Stimulated activated CD4-positive, alpha-beta T cell treated with anti-CD3 and anti-CD28 coated beads, Interleukin-15, amount 100 ng/mL, for 1 hour (primary cell): ENCODE measurements at places on chromosomes 11 and 22.

GRCh38 chr11:132549561-132549960, 982.7 kb downstream of the OPCML start:
- DNase-seq, result no peak

DNA sequence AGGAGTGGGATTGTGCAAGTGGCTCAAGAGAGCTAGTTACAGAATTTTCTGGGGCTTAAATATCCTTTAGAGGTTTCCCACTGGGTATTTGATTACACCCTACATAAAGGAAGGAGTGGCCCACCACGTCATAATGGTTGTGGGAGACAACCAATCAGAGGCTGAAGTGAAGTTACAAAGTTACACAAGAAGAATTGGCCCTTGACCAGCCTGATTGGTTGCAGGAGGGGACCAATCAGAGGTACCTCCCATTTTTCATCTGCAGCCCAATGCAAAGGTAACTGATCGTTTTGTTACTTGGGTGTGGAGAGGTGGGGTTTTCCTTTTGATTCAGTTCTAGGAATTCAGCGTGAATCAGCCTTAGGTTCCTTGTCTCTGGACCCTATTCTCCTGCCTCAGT, 430.5 kb upstream of the FAT3 start:
- DNase-seq, result no peak

DNA sequence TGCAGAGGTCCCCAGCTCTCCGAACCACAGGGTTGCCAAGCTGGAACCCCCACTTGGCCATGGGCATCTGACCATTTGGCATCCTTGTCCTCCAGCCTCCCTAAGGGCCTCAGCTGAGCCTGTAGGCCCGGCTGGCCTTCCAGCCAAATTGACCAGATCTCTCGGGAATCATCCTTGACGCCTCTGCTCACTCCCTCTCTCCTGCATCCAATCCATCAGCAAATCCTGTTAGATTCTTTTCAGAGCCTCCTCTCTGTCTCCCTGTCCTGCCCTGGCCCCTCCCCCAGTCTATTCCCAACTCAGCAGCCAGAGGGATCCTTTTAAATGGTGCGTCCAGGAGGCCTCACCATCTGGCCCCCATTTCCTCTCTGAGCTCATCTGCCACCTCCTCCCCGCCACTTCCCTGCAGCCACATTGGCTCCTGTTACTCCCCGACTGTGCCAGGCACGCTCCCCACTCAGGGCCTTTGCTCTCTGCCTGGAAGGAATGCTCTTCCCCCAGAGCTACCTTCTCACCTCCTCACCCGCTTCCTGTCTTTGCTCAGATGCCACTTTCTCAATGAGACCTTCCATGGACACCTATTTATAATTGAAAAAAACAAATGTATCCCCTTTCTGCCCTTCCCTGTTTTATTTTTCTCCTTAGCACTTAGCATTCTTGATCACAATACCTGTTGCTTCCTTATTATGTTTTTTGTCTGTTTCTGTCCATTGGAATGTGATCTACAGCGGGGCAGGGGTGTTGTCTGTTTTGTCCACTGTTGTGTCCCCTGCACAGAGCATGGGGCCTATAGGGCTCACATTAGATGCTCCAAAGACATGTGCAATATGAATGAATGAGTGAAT, 78.1 kb downstream of the NFAM1 start:
- DNase-seq, result no peak

DNA sequence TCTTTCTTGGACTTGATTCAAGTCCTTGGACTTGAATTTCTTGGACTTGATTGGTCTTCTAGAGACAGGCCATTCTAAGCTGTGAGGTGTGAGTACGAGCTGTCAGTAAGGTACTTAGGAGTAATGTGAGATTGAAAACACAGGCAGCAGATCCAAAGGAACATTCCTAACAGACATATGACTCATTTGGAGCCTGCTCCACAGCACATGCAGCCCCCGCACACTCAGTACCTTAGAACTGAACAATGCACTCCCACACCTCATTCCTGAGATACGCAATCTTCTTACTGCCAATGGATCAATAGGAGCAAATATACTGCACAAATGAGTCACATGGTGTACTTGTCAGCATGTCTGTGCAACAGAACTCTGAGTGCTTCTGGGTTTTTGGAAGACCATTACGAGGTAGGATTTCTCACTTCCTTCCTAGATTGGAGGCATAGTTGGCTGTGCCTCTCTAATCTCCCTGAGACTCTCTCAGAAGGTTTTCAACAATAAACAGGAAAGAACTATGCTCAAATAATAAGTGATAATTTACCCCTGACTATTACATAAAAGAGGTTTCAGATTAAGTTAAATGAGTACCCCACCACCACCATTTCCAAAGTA, 243.1 kb downstream of the KCNA4 start:
- DNase-seq, result no peak

DNA sequence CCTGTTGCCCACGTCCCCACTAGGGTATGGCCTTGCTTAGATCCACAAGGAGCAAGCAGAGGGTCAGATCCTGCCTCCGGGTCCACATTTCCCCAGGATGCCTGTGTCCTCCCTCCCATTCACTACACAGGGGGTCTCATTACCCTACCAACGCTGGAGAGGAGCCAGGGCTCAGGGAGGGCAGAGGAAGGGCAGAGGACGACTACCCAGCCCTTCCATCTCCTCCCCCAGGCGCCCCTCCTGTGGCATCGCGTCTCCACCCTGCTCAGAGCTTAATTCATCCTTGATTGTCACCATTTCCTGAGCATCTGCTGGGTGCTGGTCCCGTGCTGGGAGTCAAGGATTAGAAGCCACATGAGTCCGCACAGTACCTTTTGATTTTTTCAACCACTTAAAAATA, 5.0 kb downstream of the NFAM1 start:
- DNase-seq, result no peak

GRCh38 chr11:68551223-68551622, 90.7 kb downstream of the PPP6R3 start:
- no peak for DNase-seq

DNA sequence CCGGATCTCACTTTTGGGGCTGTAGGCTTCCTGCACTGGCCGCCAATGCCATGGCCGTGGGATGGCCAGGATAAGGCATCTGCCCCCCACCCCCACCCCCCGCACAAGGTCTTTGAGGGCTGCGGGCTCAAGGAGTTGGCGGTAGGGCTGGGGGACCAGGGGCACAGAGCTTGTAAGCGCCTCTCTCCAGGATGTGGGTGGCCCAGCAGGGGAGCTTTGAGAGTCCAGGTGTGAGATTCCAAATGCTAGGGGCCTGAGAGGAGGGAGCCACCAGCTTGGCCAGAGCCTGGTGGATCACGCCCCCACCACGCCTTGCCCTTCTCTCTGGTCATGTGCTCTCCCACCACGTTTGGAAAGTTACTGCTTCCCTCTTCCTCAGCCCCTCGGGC, 5.0 kb downstream of the CD81 start:
- DNase-seq, result no peak

GRCh38 chr11:44452827-44453572, 112.5 kb upstream of the CD82 start:
- DNase-seq, result no peak

GRCh38 chr11:123470842-123471241, 40.8 kb downstream of the GRAMD1B start:
- DNase-seq, result no peak

GRCh38 chr11:6925636-6926207, 504 bp upstream of the ZNF215 start:
- no peak for DNase-seq

DNA sequence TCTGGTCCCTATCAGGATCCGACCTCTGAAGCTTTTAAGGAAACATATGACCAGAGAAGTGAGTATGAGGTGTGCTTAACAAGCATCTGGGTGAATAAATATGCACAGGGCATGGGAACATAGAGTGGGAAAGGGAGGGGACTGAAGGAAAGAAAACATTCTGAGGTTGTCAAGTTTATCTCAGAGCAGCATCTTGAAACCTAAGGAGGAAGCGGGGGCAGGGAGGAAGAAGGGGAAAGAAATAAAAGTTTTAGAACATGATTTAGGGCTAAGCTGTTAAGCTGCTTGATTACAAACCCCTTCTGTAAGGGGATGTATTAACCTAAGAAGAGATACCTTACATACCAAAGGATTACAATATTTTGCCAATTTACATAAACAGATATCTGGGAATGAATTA, 24.0 kb upstream of the SC5D start:
- DNase-seq, result no peak

GRCh38 chr11:132456751-132457328, 1075.5 kb downstream of the OPCML start:
- DNase-seq, result no peak

DNA sequence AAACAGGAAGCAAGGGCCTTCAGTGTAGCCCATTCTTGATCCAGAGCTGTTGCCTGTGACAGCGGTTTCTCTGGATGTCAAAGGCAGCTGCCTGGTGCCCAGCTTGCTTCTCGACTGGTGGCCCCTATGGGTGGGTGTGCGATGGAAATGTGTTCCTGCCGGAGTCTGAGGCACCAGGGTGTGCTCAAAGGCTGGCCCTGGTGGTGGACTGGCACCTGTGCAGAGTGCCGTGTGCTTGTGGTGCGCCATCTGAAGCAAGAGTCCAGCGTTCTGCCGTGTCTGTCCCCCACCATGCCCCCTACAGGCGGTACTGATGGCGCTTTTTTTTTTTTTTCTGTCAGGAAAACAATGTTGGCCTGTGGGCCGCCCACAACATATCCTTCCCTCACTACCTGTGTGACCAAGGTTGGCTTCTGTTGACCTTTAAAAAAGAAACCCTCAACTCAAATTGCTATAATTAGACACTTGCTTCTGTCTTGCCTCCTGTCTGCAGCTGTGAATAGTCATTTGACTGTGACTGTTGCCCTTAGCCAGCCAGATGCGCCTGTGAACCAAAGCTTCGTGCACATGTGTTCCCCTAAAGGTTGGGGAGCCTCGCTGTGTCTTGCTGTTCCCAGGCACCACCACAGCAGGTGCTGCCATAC, 4.7 kb upstream of the RANBP1 start:
- no peak for DNase-seq

- no peak for DNase-seq
Measured at GRCh38 chr11:88212300-88212699, 37.1 kb upstream of the RAB38 start.

DNA sequence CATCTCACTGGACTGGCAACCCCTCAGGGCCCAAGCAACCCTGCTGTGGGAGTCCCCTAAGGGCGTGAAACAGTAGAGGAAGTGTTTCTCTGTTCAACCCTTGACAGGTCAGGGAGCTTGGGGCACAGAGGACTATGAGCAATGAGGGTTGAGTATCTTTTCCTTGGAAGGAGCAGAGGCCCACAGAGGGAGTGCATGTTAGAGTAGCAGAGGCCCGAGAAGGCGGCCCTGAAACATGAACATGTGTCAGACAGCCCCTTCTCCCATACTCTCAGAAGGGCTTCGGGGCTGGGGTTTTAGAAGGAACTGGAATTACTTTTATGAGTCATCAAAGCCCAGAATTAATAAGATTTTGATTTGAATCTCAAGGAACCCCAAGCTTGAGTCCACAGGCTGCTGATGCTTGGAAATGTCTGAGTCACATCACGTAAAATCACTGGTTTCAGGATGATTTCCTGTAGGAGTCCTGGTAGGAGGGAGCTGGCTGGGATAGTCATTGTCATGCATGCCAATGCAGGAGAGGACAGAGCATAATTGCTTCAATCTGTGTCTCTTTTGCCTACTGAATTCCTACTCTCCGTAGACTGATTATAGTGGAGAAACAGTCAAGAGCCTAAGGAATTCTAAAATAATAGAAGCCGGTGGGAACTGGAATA, 22.6 kb downstream of the C11orf71 start:
- DNase-seq, result no peak

- no peak for DNase-seq
Measured at GRCh38 chr11:112965656-112966055, 4.4 kb downstream of the NCAM1 start.

- no peak for DNase-seq
Measured at GRCh38 chr11:78060533-78060932, 3.1 kb upstream of the THRSP start.

DNA sequence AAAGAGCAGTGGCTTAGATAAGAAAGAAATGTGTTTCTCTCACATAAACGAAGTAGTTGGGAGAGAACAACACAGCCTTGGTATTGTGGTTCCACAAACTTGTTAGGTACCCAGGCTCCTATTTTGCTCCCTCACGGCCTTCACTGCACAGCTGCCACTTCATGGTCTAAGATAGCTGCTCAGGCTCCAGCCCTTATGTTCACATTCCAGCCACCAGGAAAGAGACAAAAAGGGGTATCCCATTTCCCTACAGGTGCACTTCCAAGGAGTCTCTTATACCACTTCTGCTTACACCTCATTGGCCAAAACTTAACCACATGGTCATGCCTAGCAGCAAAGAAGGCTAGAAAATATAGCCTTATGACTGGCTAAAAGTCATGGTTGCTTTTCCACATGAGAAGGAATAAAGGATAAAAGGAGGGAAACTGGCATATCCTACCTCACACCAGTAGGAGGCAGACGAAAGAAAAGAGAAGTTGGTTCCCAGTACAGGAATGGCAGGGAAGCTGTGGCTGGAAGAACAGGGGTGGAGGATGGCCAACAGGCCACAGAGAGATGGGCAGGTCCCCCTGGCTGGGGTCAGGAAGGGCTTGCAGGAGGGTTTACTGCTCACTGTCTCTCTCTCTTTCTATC, 5.4 kb upstream of the HDHD5 start:
- no peak for DNase-seq

GRCh38 chr11:47289856-47290255, 19.9 kb downstream of the MADD start:
- DNase-seq, result no peak

- DNase-seq, result no peak
Measured at GRCh38 chr11:68488623-68489022, 28.1 kb downstream of the PPP6R3 start.

- no peak for DNase-seq
Measured at GRCh38 chr11:128897826-128898225, 6.7 kb downstream of the KCNJ5 start.

- no peak for DNase-seq
Measured at GRCh38 chr11:59413646-59414045, 12.6 kb downstream of the OR5A2 start.

DNA sequence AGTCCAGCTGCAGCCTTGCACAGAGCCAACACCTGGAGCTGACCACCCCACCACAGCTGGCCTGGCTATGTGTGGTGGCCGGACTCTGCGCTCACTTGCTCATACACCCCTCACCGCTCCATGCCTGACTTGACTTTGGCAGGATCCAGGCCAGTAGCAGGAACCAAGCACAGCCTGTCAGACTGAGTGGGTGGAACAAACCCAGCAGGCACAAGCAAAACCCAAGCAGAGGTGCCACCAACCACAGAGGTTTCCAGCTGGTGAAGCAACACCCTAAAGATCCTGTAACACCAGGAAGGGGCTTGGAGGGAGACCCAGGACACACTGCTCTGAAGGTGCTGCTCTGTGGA, 44.9 kb upstream of the WNT11 start:
- no peak for DNase-seq

GRCh38 chr11:66100272-66101065, 30.4 kb downstream of the PACS1 start:
- peak; percentile 39 for DNase-seq
